Stimulated activated CD8-positive, alpha-beta memory T cell treated with anti-CD3 and anti-CD28 coated beads, Interleukin-15, amount 100 ng/mL, for 4 hours (primary cell): ENCODE measurements at places on chromosomes 7 and 10.
A peak's percentile ranks its signal among the peaks of the same experiment; 100 is the strongest.

- DNase-seq, result peak; percentile 39
Measured at GRCh38 chr10:89029785-89030437, 39.3 kb downstream of the FAS start.

DNA sequence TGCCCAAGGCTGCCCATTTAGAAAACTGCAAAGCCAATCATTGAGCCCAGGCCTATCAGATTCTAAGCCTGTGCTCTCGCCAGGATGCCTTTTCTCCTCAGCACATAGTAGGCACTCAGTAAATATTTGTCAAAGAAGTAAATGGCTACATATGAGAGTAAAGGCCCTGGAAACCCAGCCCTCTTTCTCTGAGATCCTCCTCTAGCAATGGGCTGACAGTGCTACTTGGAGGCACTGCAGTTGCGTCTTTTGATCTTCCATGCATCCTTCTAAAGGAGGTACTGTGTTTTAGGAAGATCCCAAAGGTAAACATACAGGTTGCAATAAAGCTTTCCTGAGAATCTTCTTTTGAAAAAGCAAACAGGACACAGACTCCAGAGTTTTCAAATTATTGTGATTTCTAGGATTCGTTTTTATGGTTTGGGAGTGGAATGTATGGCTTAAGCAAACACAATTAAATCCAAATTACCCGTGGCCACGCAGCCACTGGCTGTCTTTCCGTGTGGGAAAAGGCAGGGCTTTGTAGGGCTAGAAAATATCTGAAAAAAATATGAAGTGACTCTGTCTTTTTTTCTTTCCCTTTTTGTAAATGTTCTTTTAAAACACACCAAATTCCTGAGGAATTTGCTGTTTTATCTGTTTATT is 151.3 kb upstream of the BMPER start:
- no peak for DNase-seq

- DNase-seq, result no peak
Measured at GRCh38 chr7:143222782-143223181, 945 bp downstream of the TAS2R40 start.

GRCh38 chr7:81710751-81711150 is 59.1 kb downstream of the HGF start:
- no peak for DNase-seq
